ENCODE measurements at places on chromosomes 11 and 22.

DNA sequence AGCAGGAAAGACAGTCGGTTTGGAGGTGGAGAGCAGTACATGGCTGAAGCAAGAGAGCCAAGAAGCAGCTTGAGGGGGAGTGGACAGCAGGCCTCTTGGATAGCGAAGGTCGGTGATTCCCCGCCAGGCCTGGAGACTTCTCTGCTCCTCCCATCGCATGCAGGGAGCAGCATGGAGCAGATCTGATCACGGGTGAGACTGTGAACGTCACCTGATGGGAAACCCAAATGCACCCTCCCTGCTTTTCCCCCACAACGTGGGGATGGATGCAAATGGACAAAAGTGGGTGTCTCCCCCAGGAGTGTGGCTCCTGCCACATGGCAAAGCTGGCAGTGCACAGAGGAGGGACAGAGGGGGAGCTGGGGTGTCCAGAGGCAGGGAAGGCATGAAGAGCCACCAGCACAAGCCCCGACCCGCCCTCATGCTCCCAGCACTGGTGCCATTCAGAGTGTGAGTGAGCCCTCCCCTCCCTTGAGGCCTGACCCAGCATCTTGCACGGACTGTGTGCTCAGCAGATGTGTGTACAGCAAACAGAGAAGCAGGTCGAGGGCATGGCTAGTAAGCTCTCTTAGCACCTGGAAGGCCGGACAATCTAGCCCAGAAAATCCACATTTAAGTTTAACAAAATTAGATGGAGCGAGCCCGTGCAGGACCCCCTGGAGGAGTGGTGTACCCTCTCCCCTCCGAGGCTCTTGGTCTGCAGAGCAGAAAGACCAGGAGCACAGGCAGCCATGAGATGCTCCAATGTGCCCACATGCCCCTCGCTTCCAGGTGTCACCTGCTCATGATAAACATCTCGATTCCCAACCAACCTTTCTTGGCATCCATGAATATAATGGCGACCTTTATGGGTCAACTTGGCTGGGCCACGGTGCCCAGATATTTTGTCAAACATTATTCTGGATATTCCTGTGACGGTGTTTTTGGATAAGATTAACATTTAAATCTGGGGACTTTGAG, 661.7 kb downstream of the TBC1D22A start:
- DNase-seq, result no peak

GRCh38 chr11:132496341-132496740, 1036.0 kb downstream of the OPCML start:
- no peak for DNase-seq

DNA sequence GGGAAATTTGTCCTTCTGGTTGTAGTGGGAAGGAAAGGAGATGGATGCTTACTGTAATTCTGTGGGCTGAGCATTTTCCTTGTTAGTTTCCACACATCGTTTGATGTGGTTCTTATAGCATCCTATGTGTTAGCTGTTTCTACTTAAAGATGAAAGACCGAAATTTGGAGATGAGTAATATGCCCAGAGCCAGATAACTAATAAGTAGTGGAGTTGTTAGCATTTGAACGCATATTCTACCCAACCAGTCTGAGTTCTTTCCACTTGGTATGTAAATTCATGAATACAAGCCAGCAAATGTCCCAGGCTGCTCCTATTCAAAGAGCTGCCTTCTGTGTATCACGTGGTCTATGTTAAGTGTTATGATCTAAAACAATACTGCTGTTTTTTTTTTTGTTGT, 14.6 kb downstream of the SPECC1L start:
- DNase-seq, result peak; percentile 38

DNA sequence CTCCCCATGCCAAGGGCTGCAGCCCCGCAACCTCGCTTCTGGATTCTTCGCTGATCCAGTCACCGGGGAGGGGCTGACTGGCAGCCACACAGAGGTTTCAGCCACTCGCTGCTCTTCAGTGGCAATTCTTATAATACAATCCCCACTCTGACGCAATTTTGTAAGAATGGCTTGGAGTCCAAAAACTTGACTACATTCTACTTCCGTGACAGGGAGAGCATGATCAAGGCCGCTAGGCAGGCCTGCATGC, 14.9 kb downstream of the PPM1F start:
- DNase-seq, result no peak

- no peak for DNase-seq
Measured at GRCh38 chr11:1453611-1454034, 33.0 kb downstream of the MOB2 start.

GRCh38 chr11:120547316-120547715, 35.8 kb downstream of the GRIK4 start:
- DNase-seq, result peak; percentile 85

GRCh38 chr11:120863359-120863758, 160.5 kb upstream of the TBCEL start:
- DNase-seq, result peak; percentile 14

DNA sequence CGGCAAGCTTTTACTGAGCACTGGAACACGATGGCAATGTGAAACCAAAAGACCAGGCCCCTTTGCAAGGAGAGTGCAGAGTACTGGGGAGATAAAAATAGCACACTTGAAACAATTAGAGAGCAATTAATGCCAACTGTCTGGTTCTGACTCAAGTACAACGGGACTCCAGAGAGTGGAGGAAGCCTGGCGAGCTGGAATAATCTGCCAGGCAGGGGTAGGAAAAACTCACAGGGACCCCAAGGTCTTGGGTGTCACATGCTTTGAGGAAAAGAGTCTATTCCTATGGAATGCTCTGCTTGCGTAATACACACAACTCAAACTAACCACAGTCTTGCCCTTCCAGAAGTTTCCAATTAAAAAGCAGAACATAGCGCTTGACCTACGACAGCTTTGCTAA, 113.0 kb upstream of the CLMP start:
- peak; percentile 87 for DNase-seq

Data from mesenchymal stem cell (in vitro differentiated cells and primary cell).